Spleen (tissue), 13 donors: ENCODE measurements at places on chromosomes 3 and 15.

DNA sequence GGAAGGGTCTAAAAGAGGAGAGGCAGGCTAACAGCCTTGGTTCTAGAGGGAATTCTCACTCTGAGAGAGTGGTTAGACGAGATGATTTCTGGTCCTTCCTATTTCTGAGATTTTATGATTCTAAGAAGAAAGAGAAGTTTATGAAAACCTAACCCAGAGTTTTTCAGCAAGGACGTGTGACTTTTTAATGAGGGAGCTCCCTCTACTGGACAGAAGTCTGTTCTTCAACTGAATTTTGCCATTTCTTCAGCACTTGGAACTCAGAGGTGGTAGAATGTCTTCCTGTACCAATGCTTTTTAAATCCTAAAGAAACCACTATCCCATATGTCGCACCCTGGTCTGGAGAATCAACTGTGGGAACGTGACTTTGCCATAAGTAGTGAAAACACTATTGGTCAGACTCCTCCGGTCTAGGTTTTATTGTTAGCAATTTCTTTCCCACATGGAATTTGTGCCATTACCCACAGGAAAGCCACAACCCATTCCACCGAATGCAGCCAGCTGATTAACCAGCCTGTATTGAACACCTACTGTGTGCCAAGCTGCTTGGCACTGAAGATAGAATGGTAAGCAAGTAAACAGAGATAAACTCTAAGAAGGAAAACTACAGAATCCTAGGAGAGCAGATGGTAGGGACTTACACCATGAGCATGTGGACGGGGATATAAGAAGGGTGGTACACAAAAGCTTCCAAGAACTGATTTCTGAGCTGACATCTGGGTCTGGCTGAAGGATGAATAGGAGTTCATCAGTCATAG is 199.5 kb upstream of the LMCD1 start:
- DNase-seq, result no peak

DNA sequence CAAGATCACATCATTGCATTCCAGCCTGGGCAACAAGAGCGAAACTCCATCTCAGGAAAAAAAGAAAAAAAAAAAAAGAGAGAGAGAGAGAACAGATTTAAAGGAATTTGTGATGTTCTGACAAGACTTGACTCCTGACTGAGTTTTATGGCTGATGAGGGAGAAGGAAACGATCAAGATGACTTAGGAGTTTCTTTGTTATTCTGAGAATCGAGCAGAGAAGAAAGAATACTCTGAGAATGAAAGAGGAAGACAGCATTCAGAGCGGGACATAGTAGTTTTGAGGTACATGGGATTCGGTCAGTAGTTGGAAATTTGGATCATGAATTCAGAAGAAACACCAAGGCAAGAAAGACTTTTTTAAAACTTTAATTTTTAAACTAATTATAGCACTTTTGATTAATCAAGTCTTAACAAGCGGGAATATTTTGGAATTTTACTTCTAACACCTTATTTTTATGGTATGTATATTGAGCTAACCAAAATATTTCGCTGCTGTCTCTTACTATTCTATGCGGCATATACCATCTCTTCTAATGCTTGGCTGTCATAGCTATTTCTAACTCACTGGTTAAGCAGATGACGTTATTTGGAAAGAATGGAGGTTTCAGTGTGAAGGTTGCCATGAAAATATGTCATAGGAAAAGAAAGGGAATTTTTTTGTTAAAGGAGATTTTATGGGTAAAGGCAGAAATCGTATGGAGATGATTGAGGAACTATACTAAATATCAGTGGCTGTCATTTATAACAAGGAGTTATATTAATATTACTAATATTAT is 644.1 kb downstream of the RBMS3 start:
- DNase-seq, result no peak

GRCh38 chr3:9600597-9600996 is 47.0 kb upstream of the LHFPL4 start:
- DNase-seq, result no peak

DNA sequence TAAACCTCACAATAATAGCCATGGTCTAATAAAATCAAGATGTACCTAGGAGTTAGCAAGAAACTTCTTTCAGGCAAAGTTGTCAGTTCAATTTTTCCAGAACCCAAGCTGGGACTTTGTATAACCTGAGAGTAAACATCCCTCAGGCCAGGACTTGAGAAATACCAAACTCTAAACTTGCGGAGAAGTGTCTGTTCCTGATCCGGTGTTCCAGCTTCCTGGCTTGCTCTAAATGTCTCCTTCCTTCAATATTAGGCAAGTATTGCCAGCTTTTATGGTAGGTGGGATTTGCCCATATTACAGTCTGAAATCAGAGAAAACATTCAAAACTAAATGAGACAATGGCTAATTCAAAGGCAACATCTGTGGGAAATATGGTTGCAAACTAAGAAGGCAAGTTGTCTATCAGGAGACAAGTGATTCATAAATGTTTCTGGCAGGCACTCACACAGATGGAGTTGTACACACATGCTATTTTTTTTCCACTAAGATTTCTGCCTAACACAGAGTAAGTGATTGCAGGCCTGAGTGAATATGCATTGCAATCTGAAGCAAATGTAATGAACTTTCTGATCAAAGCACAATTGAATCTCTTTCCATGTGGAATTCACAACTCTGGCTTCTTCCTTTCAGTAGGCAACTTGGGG is 88.3 kb upstream of the COL8A1 start:
- no peak for DNase-seq

DNA sequence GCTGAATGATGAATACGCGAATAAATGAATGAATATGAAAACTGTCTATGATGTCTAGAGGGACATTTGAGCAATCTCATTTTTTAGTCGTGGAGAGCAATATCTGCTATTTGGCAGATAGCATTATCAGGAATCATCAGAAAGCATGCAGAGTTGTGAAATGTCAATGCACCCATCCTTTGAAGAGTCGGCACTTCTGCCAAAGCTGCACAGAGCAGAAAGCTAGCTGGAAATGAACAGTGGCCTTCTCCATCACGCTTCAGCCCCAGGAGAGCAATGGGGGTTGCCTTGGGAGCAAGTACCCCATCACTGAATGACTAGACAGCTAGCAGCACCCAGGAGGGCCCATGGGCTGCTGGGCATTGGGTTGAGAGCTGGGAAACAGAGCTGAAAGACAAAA is 69.1 kb upstream of the PROK2 start:
- no peak for DNase-seq

GRCh38 chr3:13420831-13421765 is 976 bp upstream of the NUP210 start:
- peak; percentile 89 for DNase-seq

- no peak for DNase-seq
Measured at GRCh38 chr15:67613708-67614107, 71.2 kb downstream of the MAP2K5 start.

DNA sequence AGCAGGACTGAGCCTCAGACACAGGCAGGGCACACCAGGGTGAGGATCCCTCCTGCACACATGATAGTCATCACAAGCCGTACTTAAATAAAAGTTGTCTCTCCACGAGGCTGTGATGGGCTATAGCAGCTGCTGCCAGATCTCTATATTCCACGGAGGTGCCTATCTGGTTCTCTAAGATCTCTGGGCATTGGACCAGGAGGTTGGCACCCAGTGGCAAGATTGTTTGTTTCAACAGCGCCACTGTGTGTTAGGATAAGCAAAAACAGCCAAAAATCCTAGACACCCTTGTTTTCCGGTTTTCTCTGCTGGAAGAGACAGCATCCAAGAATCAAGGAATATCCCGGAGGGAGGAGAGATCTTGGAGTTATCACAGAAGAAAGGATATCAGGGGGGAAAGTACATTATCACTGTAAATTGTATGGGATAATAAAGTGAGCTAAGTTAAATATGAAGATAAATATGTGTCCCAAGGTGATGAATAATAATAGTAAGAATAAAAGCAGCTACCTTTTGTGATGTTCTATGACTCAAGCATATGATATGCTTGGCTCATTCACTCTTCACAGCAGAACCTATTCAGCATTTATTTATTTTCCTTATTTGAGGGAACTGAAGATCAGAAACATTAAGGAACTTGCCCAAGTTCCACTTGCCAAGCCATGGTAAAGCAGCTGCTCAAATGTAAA is 90.6 kb upstream of the AKAP13 start:
- no peak for DNase-seq

GRCh38 chr3:192685801-192686200 is 41.5 kb downstream of the FGF12 start:
- no peak for DNase-seq

DNA sequence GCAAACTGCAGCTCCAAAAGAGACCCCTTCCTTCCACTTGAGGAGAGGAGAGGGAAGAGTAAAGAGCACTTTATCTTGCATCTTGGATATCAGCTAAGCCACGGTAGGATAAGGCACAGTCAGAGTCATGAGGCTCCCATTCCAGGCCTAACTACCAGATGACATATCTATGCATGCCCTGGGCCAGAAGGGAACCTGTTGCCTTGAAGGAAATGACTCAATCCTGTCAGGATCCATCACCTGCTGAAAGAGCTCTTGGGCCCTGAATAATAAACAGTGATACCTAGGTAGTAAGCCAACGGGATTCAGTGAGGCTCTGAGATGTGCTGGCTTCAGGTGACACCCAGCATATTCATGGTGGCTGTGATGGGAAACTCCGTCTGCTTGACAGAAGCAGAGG is 118.5 kb upstream of the EPHA3 start:
- no peak for DNase-seq

DNA sequence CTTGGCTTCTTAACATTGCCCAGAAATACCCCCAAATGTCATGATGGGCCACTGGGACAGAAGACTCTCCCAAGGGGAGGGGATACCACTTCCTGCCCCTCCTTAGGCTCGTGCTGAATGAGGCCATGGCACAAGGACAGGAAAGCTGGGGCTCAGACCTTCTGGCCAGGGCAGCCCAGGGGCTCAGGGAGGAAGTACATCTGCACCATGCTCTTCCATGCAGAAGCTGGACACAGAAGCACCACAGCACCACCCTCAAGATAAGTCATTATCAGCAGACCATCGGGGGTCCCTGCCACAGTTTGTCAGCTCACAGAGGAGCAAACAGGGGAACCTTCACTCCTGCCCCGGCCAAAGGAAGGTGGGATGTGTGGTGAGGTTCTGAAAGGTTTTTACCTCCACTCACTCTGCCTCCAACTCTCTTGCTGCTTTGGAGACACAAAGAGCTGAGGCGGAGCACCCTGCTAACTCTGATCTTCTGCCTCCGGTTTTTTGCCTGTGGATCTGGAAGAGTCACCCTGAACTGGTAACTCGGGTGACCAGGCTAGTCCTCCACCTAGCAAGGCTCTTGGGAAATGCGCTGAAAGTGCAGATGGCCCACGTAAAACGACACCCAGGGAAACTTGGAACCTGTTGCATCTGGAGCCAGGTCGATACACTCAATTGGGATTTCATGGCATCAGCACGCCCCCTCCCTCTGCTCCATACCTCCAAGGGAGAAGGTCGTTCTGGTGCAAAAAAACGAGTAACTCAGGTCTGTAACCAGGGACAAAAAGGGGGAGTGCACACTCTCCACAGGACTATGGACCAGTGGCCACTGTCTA is 8.3 kb downstream of the BMF start:
- DNase-seq, result peak; percentile 68

DNA sequence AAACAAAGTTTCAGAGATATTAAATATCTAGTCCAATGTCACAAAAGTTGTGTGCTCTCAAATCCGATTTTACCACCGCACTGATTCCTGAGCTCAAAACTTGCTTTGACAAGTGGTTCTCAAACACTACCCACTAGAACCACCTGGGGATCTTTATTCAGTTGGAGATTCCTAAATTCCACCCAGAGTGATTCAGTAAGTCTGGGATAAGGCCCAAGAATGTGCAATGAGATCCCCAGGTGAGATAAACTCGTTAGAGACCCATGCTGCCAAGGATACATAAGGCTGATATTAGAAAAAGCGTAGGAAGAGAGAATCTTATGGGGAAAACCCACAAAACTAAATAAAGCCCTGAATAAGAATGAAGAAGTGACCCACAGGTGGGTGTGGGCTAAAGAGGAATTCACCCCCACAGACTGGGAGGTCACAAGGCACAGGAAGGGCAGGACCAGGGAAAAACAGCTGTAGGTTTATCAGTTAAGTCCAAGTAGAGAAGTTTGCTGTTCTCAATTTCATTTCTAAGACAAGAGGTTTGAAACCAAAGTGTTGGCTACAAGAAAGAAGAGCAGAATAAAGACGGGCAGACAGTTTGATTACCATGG is 11.5 kb upstream of the RPS17 start:
- no peak for DNase-seq

DNA sequence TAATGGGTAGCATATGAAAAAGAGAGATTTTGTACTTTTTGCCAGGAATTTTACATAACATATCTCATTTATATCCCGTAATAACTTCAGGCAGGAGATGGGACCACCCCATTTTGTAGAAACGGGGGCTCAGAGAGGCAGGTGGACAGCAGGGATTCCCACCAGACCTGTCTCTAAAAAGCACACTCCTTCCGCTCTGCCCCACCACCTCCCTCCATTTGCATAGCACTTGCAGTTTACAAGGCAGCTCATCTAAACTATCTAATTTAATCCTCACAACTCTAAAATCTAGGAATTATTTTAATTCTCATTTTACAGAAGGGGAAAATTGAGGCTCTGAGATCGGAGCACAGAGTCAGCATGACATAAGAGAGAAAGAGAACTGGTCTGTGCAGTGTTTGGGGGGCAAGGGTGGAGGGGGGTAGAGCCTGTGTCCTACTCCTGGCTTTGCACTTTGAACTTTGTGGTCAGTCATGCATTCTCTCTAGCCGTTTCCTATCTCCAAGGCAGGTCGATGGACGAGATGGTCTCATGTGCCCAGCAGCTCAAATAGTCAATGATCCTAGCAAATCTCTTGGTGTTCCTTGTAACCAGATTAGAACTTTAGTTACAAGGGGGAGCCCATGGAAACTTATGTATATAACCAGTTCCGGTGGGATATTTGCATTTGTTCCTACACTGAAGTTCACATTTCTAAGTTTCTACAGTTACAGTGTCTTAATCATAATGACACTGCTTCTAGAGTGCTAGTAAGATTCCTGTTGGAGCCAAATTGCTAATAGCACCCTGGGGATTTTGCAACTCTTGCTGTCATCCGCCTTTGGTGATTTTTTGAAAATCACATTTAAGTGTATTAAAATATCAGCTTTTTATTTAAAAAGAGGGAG is 18.6 kb downstream of the CRYGS start:
- no peak for DNase-seq

DNA sequence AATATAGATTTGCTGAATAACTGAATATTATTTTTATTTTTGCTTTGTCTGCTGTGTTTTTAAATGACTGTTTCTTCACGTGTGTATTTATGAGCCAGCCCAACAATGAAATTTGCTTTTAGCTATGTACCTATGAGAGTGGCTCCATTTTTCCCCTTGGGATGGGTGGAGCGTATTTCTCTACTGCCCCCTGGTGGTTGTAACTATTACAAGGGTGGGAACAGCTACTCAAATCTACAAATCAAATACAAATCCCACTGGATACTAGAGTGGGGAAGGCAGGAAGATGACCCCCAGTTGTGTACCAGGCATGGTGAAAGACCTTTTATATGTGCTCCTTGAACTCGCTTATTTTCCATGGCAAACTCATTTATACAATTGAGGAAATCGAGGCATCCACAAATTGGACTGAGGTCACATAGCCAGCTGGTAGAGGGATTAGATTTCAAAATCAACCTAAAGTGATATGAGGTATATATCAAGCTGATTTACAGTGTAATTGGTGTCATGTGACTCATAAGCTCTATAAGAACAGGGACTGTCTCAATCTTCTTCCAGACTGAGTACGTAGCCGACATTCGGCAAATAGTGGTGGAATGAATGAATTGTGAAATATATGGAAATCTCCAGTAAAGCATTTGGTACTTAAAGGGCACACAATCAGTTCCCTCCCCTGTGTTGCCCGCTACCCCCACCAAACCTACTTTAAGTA is 69.5 kb upstream of the VEPH1 start:
- no peak for DNase-seq
